Neural crest cell (in vitro differentiated cells): ENCODE measurements at places on chromosomes 3 and 15. TPM values are rescaled to one million over a fixed set of nuclear protein-coding genes. Genes with fewer than 3 reads are reported as not detected.

DNA sequence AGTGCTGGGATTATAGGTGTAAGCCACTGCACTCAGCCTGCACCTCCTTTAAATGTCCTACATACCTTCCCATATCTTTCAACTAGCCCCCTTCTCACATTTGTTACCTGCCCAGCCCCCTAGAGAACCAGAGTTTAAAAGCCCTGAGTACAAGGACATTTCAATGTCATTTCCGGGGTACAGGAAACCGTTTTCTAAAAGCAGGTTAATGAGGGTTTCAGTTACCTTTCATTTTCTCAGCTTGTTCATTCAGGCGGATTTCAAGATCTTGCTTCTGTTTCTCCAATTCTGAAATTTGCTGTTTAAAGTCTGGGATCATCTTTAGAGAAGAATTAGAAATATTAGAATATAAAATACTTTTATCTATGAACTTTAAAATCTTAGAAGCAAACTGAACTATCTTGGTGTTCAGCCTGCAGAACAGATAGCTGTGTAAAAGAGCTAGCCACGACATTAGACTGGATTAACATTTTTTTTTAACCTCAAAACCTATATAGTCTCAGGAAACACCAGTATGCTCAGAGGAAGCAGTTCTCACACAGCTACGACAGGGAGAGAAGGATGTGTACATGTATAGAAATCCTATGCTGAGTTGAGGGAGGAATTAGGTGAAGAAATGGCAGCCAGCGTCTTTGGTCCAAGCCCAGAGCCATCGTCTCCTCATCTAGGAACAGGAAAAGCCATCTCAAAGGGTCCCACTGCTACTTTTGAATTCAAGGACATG lies 29.9 kb upstream of the GNB5 start:
- DNase-seq, result no peak

DNA sequence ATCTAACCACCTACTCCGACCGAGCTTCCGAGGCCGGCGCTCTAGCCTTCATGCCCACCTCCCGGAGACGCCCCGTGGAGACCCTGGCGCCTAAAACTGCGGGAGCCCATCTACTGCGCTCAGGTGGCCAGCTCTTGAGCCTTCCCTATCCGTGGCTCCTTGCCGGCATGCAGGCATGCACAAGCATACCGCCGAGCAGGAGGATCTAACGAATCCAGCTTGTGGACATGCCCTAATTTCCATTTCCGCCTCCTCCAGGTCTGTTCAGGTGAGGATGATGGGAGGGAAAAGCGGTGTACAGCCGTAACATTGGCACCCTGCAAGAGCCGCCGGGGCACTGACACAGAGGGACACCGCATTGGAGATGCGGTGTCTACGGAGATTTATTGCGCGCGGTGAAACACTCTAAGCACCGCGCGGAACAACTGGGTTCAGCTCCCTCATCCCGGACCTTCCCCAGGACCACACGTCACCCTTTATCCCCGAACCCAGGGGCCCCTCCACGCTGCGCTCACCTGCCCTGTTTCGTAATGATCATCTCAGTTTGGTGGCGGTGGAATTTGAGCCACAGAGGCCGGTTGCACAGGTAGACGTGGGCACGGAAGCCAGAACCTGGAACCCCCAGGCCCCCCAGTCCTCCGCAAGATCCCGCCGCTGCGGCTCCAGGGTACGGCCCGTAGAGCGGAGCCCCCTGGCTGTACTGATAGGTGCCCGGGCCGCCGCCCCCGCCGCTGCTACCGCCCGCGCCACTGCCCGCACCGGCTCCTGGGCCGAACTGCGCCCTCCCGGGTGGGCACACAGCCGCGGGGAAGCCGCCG lies 1.0 kb downstream of the EOMES start:
- DNase-seq, result no peak

- DNase-seq, result no peak
These were observed 8.4 kb downstream of the MED12L start for GRCh38 chr3:151093905-151094304.

GRCh38 chr3:156617145-156617544 lies 57.2 kb upstream of the TIPARP start:
- DNase-seq, result no peak

- no peak for DNase-seq
These were observed 2.8 kb downstream of the ZIC4 start for GRCh38 chr3:147403511-147403910.

DNA sequence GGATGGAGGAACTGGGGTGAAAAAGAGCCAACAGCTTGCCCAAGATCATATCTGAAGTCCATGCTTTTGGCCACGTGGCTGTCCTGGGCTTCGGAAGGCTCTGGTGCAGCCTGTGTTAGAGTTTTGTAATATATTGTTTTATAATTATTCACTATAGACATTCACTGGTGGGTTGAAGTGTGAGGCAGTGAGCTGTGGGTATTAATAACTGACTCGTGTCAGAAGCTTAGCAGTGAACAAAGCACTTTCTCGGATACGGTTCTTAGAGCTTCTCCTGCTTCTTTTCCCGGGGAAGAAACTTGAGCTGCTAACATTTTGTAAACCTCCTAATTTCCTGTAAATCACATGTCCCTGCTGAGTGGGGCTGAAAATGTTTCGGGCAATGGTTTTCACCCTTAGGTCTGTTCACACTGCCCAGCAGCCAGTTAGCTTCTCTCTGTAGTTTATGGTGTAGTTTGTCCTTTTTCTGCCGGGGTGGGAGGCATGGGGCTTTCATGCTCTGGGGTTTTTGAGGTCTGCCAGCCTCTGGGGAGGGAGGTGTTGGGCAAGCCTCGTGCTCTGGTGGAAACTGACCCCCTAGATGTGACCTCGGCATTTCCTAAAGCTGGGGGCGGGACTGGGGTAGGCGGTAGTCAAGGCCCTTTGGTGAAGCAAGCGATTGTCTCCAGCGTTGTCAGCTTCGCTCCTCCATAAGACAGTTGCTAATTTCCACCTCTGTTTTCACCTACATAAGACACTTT lies 1.7 kb downstream of the MRAS start:
- DNase-seq, result no peak

- no peak for DNase-seq
These were observed 2.5 kb downstream of the MORC1 start for GRCh38 chr3:109115451-109115850.

GRCh38 chr3:123781138-123781537 lies 103.0 kb downstream of the MYLK start:
- no peak for DNase-seq

- no peak for DNase-seq
These were observed 301.1 kb upstream of the GOLIM4 start for GRCh38 chr3:168396861-168397260.

DNA sequence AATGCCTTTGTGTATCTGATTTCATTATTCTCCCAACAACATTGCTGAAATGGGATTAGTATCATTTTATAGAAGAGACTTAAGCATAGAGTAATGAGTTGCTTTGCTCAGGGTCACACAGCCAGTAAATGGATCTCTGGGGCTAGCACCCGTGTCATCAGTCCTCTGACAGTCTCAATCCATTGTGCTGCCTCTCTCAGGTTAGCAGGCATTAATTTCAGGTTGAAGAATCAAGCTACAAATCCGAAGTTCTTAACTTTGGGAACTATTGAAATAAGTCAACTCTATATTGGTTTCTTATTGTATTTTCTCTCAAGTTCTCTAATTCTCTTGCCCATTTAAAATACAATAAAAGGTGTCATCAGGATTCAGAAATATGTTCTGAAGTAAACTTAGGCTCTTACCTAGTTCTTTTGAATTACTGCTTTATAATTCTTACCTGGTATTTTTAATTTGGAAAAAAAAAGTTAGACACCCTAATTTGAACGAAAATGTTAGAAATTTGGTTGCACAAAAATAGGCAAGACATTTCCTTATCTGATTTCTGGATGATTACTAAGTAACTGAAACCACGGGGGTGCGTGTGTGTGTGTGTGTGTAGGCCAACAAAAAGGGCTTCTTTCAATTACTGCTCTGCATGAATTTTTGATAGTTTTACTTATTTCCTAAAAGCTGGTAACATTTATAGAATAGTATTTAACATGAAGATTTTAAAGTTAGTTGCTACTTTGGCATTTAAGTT lies 189.8 kb downstream of the MBNL1 start:
- DNase-seq, result no peak

DNA sequence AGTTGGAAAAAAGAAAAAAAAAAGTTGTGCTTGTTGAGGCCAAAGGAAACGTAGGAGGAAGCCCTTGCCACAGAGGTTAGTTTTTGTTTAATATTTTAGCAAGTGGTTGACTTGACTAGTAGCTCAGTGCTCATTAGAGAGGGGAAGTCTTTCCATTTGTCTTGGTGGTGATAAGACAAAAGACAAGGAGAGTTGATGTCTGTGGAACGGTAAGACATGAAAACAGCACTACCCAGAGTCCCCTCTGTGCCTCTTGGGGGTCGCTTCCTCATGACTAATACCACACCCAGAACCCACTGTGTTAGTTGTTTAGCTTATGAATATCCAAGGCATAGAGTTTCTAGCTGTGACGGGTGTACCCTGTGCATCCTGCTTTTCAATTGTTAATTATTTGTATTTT lies 211.4 kb downstream of the ITPR1 start:
- DNase-seq, result no peak

DNA sequence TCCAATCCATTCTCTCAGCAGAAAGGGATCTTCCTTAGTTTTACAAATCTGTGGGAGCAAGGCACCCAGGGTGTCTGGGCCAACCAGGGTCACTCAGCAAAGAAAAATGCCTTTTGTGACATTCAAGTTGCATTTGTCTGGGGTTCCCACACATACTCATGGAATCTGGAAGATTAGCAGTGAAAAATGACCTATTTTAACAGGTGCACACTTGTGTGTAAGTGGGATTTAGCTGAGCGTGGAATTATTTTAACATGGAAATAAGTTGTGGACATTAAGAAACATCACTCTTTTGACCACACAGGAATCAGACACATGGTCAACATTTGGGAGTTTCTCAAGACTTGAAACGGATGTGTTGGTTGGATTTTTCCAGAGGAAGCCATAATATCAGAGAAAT lies 234.9 kb downstream of the OPA1 start:
- DNase-seq, result no peak

DNA sequence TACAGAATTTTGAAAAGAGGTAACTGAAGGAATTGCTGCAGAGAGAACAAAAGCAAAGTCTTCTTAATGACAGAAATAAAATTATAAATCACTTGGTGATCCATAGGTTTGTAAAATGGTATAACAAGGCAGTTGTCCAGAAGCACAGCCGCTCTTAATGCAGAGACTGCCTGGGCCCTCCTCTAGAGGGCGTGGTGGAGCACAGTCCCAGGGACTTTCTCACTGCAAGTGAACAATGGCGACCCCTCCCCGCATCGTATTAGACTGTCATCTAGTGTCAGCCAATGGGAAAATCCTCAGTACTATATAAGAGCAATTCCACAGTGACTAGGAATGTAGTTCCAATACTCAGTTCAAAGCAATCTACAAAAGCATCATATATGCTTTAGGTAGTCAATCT lies 26.4 kb upstream of the ZBED2 start:
- DNase-seq, result peak; percentile 42

DNA sequence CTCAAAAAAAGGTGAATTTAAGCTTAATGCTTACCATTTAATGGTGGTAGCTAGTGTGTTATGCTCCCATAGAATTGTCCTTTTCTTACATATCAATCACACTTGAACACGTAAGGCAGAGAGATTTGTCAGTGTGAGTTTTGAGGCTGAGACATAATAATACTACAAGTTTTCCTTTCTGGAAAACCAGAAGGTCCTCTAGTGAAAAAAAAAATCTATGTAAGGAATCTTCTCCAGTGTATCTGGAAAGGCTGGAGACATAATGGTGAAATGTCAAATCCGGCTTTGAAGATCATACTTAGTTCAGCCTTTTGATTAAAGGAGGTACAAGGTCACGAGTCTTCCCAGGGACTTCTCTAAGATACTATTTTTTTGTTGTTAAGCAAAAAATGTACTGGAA lies 3.4 kb downstream of the TSC22D2 start:
- no peak for DNase-seq

DNA sequence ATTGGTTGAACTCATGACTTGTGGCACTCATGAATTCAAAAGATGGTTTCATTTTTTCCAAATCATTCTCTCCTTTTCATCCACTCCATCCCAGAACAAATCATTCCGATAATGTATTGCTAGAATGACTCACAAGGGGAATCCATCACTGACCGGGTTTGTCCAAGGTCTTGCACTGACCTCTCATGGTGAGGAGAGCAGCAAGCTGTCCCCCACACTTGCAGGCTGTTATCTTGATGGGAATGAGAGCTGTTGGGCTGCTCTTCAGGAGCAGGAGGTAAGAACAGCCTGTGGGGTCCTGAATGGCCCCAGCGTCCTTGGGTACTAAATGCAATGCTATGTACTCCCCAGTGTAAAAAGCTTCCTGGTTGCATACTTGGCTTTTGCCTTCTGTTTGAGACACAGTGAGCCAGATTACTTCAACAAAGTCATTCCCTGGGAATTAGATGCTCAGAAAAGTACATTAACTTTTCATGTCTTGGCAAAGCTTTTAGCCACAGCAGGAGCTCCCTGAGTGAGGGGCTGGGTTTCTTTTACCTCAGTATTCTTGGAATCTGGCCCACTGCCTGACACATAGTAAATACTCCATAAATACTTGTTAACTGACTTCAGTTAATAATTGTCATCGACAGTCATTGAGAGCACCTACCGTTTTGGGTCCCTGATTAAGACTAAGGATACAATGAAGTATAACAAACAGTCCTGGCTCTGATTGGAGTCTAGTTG lies 24.1 kb downstream of the CCNL1 start:
- DNase-seq, result no peak

DNA sequence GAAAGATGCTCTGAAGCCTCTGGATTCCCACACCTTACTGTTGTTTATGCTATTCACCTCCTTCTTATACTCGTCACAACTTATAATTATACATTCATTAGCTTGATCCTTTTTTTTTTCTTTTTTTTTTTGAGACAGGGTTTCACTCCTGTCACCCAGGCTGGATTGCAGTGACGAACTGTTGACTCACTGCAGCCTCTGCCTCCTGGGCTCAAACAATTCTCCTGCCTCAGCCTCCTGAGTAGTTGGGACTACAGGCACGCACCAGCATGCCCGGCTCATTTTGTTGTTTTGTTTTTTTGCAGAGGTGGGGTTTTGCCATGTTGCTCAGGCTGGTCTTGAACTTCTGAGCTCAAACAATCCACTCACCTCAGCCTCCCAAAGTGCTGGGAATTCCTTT lies 143.6 kb downstream of the PLCL2 start:
- DNase-seq, result no peak

- no peak for DNase-seq
These were observed 741.5 kb downstream of the EDEM1 start for GRCh38 chr3:5929027-5929426.

GRCh38 chr3:20742903-20743552 lies 557.0 kb upstream of the SGO1 start:
- no peak for DNase-seq

- DNase-seq, result no peak
These were observed 114.0 kb upstream of the PLCL2 start for GRCh38 chr3:16770792-16771191.

GRCh38 chr3:117150628-117151027 lies 441.0 kb downstream of the TUSC7 start:
- no peak for DNase-seq

- no peak for DNase-seq
These were observed 643 bp downstream of the MYO5A start for GRCh38 chr15:52527911-52528563.

Gene CPNE9
- total RNA-seq, result 0.48 and 1.3 TPM in 2 replicates

Gene MOBP
- total RNA-seq, result not detected in 2 replicates

Gene THSD4
- total RNA-seq, result 1.3 and 1.4 TPM in 2 replicates

Gene CPLX3
- not detected in 2 replicates for total RNA-seq

Gene ANKUB1
- total RNA-seq, result not detected in 2 replicates

Gene GOLGA8N
- total RNA-seq, result 2.2 and 2.6 TPM in 2 replicates

Gene FBXW12
- 0.44 and 0.68 TPM in 2 replicates for total RNA-seq

Gene TMCO5A
- not detected in 2 replicates for total RNA-seq

Gene HESX1
- 0.98 and 1.7 TPM in 2 replicates for total RNA-seq

Gene NANOGP8
- total RNA-seq, result 0.34 TPM in 1 of 2 replicates, not detected in the other

Gene PLS1
- total RNA-seq, result 5.6 and 5.7 TPM in 2 replicates

Gene ADCY5
- 2.2 and 2.8 TPM in 2 replicates for total RNA-seq

Gene BCL6
- total RNA-seq, result 6.4 and 9.6 TPM in 2 replicates
